SJSA1 (cell line): ENCODE measurements at places on chromosomes 7 and 10. TPM values are rescaled to one million over a fixed set of nuclear protein-coding genes. Genes with fewer than 3 reads are reported as not detected.

DNA sequence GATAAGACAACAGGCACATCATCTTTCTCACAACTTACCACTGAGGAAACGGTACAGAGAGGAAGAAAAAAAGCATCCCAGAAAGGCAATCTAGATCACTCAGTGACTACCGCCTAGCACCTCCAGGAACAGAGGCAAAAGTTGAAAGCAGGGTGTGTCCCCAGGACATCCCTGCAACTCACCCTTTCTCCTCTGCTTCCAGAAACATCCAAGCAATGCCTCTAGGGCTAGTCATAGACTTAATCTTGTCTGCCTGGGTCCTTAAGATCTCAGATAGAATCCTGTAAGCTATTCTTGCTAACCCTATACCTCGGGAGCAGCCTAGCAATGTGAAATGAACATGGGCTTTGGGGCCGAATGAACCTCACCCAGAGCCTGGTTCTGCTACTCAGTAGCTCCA lies 18.8 kb upstream of the PDCD4 start:
- DNase-seq, result no peak

DNA sequence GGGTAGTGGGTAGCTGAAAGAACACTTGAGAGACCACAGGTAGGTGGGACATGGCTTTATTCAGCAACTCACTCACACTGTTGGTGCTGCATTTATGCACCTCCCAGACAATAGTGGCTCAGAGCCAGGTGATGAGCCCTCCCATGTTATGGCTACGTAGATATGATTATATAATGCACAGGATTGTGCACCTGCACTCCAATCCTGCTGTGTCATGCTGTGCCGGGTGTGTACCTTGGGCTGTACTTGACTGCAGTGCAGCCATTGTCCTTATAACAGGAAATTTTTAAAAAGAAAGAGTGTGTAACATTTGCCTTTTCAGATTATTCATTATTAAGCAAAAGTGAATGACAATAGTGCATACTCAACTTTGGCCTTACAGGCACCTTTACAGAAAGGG lies 366.1 kb upstream of the BMPER start:
- no peak for DNase-seq

DNA sequence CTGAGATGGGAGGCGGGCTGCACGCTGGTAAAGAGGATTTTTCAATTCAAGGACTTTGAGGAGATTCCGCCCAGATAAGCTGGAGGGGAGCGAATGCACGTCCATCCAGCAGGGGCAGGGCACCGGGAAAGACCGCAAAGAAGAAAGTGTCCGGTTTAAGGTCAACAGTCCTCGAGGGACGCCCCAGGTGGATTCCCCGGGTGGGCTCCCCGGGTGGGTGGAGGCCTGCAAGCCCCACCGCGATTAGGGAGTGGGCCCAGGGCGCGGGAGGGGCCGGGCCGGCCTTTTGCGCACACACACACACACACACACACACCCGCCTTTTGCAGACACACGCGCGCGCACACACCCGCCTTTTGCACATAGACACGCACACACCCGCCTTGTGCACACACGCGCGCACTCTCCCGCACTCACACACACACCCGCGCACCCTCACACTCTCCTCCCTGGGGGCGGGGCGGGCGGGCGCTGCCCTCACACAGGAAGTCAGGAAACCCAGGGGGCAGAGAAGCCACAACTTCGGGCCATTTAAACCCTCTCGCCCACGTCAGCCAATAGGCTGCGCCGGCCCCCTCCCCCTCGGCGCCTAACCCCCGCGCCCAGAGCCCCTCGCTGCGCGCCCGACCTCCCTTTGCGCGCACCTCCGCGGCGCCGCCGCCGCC lies 615 bp downstream of the ARHGAP12 start:
- peak; percentile 56 for DNase-seq

Gene AKR1D1
- not detected in 2 replicates for total RNA-seq

Gene SPDYE2B
- total RNA-seq, result not detected in 2 replicates

Gene CALML3
- not detected in 2 replicates for total RNA-seq

- no peak for DNase-seq
These were observed 16.4 kb upstream of the ITPRID1 start for GRCh38 chr7:31497516-31497915.

DNA sequence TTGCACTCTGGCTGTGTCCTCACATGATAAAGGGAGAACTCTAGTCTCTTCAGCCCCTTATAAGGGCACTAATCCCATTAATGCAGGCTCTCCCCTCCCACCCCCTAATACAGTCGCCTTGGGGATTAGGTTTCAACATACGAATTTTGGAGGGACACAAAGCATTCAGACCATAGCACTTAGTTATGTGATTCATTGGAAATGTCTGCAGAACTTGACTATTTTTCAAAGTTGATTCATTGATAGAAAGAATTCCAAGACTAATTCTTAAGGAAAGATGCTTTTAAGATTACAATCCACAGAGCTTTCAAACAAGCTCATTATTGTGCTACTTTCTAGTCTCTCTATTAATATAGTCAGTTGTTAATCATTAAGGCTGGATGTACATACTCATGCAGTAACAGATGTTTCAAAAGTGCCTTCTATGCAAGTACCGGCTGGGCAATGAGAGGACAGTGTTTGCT lies 85.3 kb upstream of the RPA3 start:
- DNase-seq, result no peak

- no peak for DNase-seq
These were observed 546.6 kb downstream of the INHBA start for GRCh38 chr7:41156268-41156667.

Gene OR6B1
- total RNA-seq, result not detected in 2 replicates

GRCh38 chr7:44279286-44279685 lies 46.1 kb downstream of the CAMK2B start:
- DNase-seq, result no peak

Gene ZPBP
- not detected in 2 replicates for total RNA-seq

- DNase-seq, result no peak
These were observed 118.8 kb upstream of the IFRD1 start for GRCh38 chr7:112331492-112331891.

DNA sequence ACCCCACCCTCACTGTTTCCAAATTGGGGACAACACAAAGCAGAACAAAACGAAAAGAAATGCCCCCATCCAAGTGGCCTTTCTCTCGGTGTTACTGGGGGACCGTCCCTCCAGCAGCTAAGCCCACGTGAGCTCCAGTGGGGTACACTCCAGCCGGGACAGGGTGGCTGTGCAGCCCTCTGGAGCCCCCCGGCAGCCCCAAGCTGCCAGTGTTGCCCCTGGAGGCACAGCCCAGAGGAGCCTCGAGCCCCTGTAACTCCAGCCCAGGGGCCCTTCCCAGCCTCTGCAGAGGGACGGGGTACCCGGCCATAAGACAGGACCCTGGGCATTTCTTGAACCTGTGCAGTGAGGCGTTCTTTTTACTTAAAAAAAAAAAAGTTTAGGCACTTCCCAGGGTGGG lies 124.5 kb upstream of the KCTD7 start:
- no peak for DNase-seq

Gene RAB19
- total RNA-seq, result not detected in 2 replicates

Gene ZFAND2A
- 28.5 and 51.5 TPM in 2 replicates for total RNA-seq

DNA sequence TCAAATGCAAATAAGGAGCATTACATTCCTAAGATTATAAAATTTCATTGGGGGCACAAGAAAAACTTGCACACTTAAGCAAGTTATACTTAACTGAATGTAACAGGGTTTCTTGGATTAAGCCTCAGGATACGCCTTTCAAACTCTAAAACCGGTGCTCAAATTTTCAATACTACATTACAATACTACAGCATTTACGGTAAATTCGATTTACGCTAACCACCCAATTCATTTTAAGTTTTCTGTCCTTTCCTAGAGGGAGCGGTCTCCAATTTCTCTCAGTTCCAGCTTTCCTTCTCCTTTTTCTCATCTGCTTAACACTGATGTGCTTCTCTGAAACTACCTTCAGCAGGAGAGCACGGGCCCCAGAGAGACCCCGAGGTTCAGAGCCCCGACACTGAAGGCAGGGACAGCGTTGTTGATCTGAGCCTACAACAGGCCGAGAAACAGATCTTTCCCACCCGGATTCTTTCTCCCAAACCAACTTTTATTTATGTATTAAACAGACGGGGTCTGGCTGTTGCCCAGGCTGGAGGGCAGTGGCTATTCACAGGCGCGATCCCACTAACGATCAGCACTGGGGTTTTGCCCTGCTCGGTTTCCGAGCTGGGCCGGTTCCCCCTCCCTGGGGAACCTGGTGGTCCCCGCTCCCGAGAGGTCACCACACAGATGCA lies 798 bp downstream of the ZNF425 start:
- DNase-seq, result no peak

Gene PPA1
- 199 and 254 TPM in 2 replicates for total RNA-seq

Gene EPHA1
- not detected in 2 replicates for total RNA-seq

GRCh38 chr7:17832242-17832641 lies 108.1 kb downstream of the SNX13 start:
- DNase-seq, result no peak

Gene IGF2BP3
- 189 and 220 TPM in 2 replicates for total RNA-seq

Gene PANK1
- total RNA-seq, result 4.6 and 6.7 TPM in 2 replicates

GRCh38 chr7:74288034-74288881 lies 949 bp upstream of the CLIP2 start:
- DNase-seq, result no peak

DNA sequence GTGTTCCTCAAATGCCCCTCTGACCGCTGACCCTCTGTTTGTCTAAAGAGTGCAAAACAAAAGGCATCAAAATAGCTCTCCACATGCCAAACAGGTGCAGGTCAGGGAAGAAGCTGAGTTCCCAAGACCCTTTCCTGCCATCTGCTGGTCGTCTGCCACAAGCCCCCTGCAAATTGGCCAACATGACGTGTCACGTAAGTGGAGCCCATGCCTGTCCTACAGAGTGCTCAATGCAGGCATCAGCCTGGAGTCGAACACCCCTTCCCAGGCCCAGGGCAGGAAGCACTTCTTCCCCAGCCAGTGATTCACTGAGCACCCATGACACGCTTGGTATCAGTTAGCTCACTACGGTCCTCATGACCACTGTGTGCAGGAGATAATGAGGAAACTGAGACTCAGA lies 14.1 kb downstream of the TMEM72 start:
- DNase-seq, result peak; percentile 24

Gene IL15RA
- total RNA-seq, result 1.1 and 1.8 TPM in 2 replicates

DNA sequence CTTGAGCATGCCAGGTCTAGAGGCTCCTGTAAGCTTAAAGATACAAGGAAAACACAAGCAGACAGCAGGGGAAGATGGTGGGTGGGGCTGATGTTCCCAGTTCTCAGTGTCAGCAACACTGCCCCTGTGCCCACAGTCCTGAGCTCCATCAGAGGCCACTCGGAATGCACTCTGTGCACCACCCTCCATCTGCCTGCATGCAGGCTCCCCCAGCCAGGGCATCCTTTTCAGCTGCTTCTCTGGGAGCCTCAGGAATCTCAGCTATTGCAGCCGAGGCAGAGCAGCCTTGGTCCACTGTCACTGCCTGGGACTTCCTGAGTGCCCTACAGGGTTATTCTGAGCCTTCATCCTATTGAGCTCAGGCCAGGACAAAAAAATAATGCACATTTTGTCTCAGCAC lies 22.2 kb downstream of the LBX1 start:
- DNase-seq, result no peak

Gene XRCC2
- total RNA-seq, result 6.8 and 12.1 TPM in 2 replicates

Gene SUGCT
- 17.1 and 20.5 TPM in 2 replicates for total RNA-seq

GRCh38 chr7:5425507-5426225 lies 2.0 kb upstream of the TNRC18 start:
- DNase-seq, result peak; percentile 72

- no peak for DNase-seq
These were observed 5.8 kb downstream of the CFAP69 start for GRCh38 chr7:90250601-90251303.

- no peak for DNase-seq
These were observed 10.7 kb downstream of the HECTD2 start for GRCh38 chr10:91420868-91421267.

- DNase-seq, result no peak
These were observed 300.7 kb downstream of the HDAC9 start for GRCh38 chr7:18796216-18796615.

GRCh38 chr10:80289451-80290287 lies at the start of gene MAT1A:
TSS of gene MAT1A (minus strand) at chr10:80289658. CDS start at chr10:80289423, 235 bp downstream.
- DNase-seq, result no peak

GRCh38 chr10:130407052-130407451 lies 270.9 kb downstream of the GLRX3 start:
- DNase-seq, result no peak

- DNase-seq, result no peak
These were observed 135.1 kb downstream of the SKAP2 start for GRCh38 chr7:26729150-26729775.

DNA sequence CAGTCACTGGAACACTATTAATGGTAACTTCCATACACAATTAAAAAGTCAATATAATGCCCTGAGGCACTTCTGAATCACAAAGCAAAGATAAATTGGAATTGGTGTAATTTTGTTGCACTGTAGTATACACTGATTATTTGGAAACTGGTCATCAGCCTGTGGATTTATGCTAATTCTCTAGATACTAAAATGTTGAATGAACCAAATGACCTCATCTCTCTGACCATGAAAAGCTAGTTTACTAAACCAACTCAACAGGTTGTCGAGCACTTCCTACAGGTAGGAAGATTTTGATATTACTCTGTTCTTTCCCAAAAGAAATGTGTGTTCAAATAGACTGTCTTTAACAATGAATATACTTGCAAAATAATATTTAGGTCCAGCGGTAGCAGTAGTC lies 5.3 kb downstream of the NRP1 start:
- no peak for DNase-seq

GRCh38 chr10:71368643-71369042 lies 28.1 kb upstream of the CDH23 start:
- no peak for DNase-seq

Gene NODAL
- not detected in 2 replicates for total RNA-seq

GRCh38 chr10:82538272-82538671 lies 663.3 kb downstream of the NRG3 start:
- no peak for DNase-seq

- no peak for DNase-seq
These were observed 146.5 kb downstream of the ARID5B start for GRCh38 chr10:62047960-62048383.
